Hematopoietic multipotent progenitor cell (in vitro differentiated cells): ENCODE measurements at places on chromosomes 2 and 18.

- DNase-seq = no peak
These were observed 270.7 kb downstream of the PIEZO2 start for GRCh38 chr18:10878703-10879102.

DNA sequence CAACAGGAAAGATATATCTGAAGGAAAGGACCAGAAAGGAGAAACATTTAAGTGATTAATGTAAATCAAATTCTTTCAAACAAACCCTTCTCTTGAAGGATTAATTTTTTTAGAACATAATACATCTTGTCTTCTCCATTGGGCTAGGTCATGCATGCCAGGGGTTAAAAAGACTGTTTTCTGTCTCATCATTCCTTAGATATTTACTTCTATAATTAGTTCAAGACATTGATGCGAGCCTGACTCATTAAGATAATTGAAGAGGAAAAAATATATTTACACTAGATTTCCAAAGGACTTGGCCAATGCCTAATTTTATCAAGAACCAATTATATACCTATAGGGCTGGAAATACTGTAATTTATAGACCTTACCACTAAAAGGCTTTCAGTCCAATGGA is 166.6 kb upstream of the SETBP1 start:
- DNase-seq = no peak

DNA sequence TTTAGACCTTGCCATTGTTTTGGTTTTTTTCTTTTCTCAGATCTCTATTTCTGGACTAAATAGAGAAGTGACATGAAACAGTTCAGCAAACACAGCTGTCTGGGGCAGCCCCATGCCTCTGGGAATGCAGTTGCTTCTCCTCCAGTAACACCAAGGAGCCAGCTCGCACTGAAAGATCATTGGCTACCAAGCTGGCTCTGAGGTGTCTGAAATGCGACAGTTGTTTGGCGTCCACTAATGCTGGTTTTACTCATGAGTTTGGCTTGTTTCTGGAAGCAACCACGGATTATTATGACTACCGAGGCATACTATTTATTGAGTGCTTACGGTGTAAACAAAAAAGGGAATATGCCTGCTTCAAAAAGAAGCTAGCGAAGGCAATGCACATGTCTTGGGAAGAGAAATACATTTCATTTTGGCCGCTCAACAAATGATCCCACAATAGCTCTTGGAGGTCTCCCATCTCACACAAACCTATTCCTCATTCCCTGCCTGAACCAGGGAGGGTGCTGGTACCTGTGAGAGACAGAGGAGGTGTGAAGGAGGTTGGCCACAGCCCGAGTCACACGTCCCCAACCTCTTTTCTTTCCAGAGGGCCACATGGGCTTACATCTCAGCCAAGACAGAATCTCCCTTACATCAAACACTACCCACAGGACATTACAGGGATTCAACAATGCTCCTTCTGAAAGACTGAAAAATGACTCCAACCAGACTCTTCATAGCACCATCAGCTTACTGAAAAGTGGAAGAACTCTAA is 37.5 kb upstream of the NEB start:
- DNase-seq = no peak

DNA sequence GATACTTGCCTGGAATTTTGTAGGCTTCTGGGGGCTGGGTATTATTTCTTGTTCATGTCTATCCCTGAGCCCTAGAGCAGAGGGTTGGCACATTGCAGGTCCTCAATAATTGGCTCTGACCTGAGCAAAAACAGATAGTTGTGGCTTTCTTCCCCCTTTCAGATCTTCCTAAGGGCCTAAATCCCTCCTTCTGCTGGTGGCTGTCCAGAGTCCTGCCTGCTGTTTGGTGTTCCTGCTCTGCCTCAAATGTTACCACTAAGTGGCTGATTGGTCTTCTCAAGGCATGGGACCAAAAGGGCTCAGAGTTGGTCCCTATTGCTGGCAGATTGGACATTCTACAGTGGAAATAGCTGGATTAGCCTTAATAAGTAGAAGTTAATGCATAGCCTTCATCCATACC is 1.1 kb upstream of the CRYGB start:
- DNase-seq = no peak

GRCh38 chr2:70046534-70046933 is 40.7 kb upstream of the PCBP1 start:
- DNase-seq = no peak
